T-helper 22 cell (primary cell): ENCODE measurements at places on chromosomes 6 and 20.

DNA sequence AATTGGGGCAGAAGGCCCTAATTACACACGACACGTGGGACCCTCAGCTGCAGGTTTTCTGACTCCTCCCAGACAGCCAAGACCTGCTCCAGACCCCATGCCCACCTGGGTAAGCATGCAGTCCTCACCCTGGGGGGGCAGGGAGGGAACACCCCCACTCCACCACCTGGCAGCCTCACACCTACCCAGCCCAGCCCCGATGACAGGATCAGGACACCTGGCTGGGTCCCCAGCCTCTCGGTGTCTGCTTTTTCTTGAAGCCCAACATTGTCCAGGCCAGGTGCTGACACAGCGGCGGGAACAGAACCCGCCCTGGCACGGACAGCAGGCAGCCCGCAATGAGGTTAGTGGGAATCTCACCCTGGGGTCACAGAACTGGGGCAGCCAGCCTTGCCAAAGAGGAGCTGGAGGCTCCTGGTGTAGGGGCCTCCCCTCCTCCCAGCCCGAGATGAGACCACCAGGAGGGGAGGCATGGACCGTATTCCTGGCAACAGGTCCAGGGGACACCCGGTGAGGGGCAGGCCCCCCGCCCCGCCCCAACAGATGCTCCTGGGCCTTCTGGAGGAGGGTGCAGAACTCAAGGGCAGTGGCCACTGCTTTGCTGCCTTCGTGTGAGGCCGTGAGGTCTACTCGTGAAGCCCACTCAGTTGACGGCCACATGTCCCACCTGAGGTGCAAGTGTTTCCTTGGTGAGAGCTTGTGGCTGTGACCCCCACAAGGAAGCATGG, 103.8 kb downstream of the DLL1 start:
- no peak for DNase-seq

DNA sequence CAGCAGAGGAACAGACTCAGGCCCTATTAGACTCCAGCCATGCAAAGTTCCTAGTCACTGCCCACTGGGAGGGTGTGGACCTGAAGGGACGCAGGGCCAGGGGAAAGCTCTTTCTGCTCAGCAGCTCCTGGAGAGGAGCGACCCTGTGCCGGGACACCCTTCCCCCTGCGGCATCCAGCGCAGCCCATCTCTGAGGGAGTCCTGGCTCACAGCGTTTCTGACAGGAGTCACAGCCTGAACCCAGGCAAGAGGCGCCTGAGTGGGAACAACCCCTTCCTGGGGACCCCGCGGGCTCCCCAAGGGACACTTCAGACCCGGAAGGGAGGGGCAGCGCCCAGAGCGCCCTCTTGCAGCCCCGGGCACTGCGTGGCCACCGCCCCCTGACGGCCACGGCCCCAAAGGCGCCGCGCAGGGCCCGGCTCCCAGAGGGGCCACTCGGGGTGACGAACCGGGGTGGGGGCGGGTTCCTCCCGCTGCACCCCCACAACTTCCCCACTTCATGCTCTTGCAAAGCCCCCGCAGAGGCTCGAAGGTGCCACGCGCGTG, 862 bp downstream of the UCKL1 start:
- DNase-seq = no peak

GRCh38 chr20:2005831-2006426, 12.1 kb upstream of the PDYN start:
- no peak for DNase-seq

DNA sequence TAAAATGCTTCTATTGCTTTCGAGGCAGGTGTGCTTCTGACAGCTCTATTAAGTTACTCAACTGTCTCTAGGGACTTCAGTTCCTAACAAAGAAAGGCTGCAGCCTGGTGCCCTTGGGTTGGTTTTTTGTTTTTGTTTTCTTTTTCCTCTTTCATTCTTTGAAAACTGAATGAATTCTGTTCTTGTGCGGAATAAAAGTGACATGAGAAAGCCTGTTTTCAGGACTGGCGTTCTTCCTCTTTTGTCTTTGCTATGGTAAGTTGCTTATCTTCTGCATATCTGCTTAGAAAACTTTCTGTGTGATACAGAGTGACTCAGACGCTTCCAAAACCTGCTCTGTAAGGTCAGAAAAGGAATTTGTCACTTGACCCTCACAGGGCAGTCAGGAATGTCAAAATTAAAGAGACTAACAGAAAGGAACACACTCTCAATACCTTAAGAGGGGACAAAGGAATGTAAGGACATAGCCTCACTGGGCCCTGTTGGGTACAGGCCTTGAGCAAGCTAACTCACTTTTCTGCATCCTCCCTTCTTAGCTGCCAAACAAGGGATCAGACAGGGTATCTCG, 56.2 kb upstream of the NHSL1 start:
- DNase-seq = no peak

DNA sequence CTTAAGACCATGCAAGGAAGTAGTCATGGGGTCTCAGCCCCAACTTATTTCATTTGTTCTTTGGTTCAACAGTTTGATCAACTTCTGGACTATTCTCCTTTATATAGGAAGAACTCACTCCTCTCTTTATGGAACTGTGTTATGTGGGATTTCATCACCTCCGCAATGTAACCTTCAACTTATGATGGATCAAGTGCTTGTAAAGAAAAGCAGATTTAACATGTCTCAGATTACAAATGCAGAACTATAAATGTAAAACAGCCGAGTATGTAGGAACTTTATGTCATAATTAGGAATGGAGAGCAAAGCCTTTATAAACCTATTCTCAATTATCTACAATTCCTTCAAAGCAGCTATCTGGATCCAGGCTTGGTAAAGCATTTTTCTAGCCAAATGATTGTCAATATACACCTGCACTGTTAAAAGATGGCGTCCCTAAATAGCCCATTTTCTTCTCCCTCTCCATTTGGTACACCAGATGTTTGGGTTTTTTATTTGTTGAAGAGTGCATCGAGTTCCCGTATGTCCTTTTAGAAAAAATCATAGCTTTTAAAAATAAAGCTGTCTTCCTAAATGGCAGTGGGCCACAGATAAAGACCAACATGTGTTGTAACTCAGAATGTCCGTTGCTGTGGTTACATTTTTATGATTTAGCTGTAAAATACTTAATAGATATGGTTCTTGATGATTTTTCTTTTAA, 985.1 kb upstream of the SLC35B3 start:
- no peak for DNase-seq

- DNase-seq = no peak
These were observed 106.4 kb downstream of the COL9A1 start for GRCh38 chr6:70196531-70196930.

DNA sequence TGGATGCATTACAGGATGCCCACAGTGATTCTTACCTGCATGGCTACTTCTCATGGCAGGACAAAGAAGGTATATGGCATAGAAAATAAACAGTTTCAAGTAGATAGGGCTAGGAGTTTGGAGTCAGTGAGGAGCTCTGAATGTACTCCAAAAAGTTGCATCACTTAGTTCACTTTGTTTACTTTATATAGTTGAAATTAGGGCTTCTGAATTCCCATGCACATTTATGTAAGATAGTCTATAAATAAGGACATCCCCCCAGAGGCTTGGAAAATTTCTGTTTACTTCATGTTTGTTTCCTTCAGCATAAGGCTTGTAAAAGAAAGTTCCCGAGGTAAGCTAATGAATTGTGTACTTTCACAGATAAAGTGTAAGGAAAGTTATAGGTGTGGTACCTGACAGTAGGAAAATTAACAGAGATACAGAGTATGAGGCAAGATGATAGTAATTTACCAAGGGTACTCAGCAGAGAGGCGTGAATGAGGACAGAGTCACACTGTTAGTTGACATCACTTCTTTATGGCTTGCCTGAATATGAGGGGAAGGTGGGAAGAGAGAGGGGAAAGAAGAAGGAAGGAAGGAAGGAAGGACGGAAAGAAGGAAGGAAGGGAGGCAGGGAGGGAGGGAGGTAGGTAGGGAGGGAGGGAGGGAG, 51.1 kb downstream of the ADTRP start:
- no peak for DNase-seq

DNA sequence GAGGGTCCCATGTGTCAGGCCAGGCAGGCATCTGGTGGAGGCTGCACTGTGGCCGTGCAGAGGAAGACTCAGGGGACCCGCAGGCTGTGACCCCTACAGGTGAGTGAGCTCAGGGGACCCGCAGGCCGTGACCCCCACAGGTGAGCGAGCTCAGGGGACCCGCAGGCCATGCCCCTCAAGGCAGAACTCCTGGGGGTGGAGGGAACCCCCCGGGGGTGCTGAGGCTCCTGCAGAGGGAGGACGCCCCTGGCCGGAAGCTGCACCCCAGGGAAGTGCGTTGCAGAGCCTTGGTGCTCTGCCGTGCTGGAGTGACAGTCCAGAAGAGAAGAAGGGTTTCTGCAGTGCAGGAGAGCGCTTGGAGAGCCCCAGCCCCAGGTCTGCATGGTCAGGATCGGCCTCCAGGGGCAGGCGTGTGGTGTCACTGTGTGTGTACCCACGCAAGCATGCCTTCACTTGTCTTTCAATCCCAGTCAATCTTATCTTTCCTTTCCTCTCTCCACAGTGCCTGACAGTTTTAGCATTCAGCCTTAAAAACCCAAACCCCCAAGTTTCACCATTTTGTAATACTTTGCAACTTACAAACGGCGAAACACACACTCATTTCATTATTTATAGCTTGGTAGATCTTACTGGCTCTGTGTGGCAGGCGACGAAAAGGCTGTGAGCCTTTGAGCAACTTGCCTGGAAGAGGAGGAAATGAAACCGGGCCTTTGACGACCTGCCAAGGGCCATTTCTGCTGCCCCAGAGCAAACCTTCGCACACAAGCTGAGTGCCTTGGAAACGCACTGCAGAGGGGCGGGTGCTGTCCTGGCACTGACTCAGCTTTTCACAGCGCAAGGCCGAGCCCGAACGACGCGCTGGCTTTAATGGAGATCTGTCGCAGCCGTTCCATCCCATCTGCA, 101.4 kb upstream of the AGPAT4 start:
- no peak for DNase-seq

DNA sequence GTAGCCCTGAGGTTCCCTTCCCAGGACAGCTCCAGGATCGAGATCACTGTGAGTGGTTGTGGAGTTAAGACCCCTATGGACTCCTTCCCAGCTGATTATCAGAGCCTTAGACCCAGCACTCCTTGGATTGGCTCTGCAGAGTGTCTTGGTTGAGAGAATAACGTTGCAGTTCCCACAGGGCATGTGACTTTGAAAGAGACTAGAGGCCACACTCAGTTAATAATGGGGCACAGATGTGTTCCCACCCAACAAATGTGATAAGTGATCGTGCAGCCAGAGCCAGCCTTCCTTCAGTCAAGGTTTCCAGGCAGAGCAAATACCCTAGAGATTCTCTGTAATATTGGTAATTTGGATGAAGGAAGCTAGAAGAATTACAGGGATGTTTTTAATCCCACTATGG, 5.2 kb upstream of the BTN2A2 start:
- DNase-seq = no peak

DNA sequence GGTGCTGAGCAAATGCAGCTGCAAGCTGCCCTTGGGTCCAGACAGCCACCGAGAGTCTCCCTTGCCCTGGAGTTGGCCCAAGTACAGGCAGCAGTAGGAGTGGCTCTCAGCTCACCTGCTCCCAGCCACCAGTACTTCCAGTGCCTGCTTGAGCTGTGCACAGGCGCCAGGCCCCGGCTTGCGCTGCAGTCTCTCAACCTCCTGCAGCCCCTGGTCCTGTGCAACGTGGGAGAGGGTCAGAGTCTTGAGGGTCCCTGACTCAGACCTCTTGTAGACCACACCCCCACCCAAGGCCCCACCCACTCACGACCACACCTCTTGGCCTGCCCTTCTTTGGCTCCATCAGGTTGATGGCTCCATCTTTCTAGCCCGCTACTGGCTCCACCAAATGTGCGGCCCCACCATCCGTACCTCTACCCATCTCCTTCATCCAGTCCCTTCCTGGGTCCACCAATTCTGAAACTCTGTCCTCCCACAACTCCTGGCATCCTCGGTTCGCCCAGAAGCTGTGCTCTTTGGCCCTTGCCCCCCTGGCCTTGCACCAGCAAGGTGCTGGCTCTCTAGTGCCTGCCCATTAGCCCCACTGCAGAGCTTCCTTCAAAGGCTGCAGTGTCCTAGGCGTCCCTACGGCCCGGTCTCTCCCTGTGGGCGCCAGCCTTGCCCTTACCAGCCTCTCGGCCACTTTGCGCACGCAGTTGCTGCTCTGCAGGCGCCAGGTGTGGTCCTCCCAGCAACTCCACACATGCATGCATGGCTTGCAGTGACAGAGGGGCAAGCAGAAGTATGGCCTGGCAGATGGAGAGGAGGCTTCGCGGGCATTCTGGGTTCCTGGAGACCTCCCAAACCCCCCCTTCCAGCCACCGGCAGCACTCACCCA, 16.5 kb upstream of the SPAG4 start:
- no peak for DNase-seq

DNA sequence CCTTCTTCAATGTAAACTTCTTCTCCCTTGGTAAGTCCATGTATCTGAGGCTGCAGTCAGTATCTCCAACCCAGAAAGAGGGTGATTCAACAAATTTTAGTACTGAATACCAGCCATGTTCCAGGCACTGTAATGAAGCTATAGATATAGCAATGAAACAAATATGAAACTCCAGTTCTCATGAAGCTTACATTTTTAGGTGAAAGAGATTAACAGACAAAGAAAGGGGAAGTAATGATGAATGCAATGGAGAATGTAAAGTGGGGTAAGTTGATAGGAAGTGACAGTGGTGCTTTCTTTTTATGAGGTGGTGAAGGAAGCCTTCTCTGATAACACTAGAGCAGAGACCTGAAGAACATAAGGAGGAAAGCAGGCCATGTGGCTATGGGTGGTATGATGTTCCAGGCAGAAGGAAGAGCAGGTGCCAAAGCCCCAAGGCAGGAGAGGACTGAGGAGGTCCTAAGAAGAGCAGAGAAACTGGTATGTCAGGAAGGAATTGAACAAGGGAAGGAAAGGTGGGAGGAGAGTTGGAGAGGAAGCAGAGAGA, 143.6 kb downstream of the TFAP2B start:
- DNase-seq = no peak

GRCh38 chr20:33568868-33569801, 79.2 kb downstream of the CBFA2T2 start:
- no peak for DNase-seq

DNA sequence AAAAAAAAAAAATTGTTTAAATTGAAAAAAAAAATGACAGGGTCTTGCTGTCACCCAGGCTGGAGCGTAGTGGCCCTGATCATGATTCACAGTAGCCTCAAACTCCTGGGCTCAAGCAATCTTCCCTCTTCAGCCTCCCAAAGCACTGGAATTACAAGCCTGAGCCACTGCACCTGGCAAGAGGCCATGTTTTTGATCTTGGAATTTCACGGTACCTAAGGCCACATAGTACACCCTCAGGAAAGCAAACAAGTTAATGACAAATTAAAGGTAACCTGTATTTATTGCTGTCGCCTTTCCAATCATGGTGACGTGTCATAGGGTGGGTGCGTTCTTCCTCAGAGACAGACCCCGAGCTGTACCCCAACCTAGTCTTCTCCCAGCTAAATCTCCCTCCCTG, 79.2 kb downstream of the LINC00237 start:
- no peak for DNase-seq
